ENCODE measurements at places on chromosomes 3 and 15. TPM values are rescaled to one million over a fixed set of nuclear protein-coding genes. Genes with fewer than 3 reads are reported as not detected.

DNA sequence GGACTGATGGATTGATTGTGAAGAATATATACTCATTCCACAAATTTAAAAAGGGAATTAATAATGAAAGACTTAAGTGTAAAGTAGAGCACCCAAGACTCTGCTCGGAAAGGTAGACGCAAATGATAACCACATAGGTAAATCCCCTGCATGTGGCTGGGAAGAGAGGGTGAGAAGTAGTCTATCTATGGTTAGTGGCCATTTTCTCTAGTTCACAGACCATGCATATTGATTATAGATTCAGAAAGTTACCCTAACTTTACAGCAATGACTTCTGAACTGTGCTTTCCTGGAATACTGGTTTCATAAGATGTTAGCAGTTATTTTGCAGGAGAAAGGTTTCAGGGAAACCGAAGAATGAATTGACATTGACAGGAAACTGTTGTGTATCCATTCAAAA lies 51.7 kb downstream of the CASR start:
- H3K4me1 ChIP-seq: peaks cover 21% of the 10 kb centered on the region
- no peak for DNase-seq
- H3K36me3 ChIP-seq: no peaks in the 10 kb centered on the region
- H3K27ac ChIP-seq: no peak overlapping the region

PIF1 gene
- 6.2 TPM for total RNA-seq

DNA sequence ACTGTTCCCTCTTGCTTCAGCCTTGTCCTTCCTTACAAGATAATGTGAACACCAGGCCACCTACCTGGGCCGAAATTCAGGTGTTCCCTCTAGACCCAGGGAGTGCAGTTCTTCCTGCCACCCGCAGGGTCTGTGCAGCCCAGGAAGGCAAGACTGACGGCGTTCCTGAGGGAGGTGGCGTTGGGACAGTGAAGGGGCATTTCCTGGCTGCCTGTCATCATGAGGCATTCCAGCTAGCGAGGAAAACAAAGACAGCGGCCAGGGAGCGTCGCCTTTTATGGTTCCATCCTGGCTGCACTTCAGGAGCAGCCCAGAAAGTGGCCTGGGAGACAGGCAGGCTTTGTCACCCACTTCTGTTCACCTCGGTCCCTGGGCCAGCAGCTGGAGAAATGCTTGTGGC lies 84.8 kb upstream of the WNT5A start:
- H3K4me1 ChIP-seq: no peaks in the 10 kb centered on the region
- DNase-seq: no peak
- no peaks in the 10 kb centered on the region for H3K27me3 ChIP-seq
- no peak overlapping the region for H3K27ac ChIP-seq
- no peaks in the 10 kb centered on the region for H3K36me3 ChIP-seq

EAF2 gene
- total RNA-seq: 7.4 TPM

DNA sequence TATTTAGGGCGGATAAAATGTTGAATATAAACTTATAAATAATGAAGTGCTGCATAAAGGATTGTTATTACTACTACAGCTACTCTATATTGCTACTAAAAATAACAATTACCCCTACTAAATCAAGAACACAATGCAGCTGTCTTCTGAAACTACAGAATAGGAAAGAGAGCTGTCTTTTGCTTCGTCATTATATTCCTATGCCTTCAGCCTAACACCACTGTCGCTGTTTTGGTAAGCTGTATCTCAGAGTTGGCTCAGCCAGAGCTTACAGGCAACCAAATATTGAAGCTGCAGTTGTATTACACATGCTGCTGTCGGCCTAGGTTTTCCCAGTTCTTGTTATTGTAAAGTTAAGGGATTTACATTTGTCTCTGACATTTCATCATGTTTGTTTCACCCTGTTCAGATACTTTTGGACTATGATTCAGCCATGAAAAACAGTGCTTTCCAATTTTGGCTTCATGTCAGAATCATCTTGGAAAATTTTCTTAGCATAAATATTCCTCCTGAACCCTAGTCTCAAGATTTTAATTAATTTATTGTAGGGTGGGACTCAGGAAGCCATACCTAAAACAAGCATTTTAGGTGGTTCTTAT lies 31.3 kb upstream of the LPP start:
- no peaks in the 10 kb centered on the region for H3K36me3 ChIP-seq
- H3K4me1 ChIP-seq: no peaks in the 10 kb centered on the region
- no peak overlapping the region for H3K27ac ChIP-seq

RSRC1 gene
- total RNA-seq: 37.3 TPM

GRCh38 chr3:120802916-120803315 lies 60.4 kb downstream of the GTF2E1 start:
- H3K27me3 ChIP-seq: no peaks in the 10 kb centered on the region
- no peak for DNase-seq
- H3K27ac ChIP-seq: no peak overlapping the region
- no peaks in the 10 kb centered on the region for H3K36me3 ChIP-seq
- no peaks in the 10 kb centered on the region for H3K4me1 ChIP-seq

HMG20A gene
- total RNA-seq: 48.4 TPM

- no peak overlapping the region for H3K27ac ChIP-seq
- H3K36me3 ChIP-seq: no peaks in the 10 kb centered on the region
- DNase-seq: no peak
- no peaks in the 10 kb centered on the region for H3K27me3 ChIP-seq
Measured at GRCh38 chr3:158258619-158259018, 148.7 kb downstream of the RSRC1 start.

DNA sequence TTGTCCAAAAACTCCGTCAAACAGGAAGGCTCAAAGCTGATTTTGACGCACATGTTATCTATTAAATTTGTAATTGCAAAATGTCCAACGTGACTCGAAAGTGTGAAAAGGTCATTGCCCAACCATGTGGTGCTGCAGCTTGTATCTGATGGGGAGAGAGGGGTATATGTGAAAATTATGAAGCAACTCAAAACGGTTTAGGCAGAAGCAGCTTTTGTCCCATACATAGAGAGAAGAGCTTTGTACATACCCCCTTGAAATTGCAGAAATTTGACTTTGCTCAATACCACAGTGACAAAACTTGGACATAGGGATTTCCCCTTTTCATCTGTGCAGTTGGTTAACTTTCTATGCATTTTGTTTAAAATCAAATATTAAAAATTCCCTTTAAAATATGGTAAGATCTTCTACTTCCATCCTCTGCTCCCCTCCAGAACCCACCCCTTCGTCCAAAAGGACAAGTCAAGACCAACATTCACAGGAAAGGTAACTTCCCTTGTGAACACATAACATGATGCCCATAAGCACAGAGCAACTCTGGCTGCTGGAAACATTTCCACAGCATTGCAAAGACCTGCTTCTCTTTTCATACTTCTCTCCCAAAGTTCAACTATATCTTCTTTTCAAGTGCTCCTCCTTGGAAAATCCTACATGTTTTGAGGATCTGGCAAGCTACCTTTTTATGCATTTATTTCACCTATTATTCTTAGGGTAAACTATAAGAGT lies 253.7 kb upstream of the THBS1 start:
- peaks cover 4% of the 10 kb centered on the region for H3K27me3 ChIP-seq
- H3K4me1 ChIP-seq: no peaks in the 10 kb centered on the region
- H3K36me3 ChIP-seq: no peaks in the 10 kb centered on the region

- DNase-seq: peak; percentile 14
- H3K27ac ChIP-seq: no peak overlapping the region
- no peaks in the 10 kb centered on the region for H3K27me3 ChIP-seq
- H3K4me1 ChIP-seq: no peaks in the 10 kb centered on the region
- no peak overlapping the region for H3K4me3 ChIP-seq
Measured at GRCh38 chr3:142904639-142905436, 16.0 kb upstream of the PCOLCE2 start.

- no peak overlapping the region for H3K27ac ChIP-seq
- H3K27me3 ChIP-seq: no peaks in the 10 kb centered on the region
- peaks cover 11% of the 10 kb centered on the region for H3K4me1 ChIP-seq
- H3K36me3 ChIP-seq: no peaks in the 10 kb centered on the region
- no peak for DNase-seq
Measured at GRCh38 chr15:79901958-79902357, 5.1 kb upstream of the MTHFS start.

GRCh38 chr3:98776140-98776493 lies 13.0 kb downstream of the ST3GAL6 start:
- no peaks in the 10 kb centered on the region for H3K4me1 ChIP-seq
- no peak overlapping the region for H3K27ac ChIP-seq
- no peaks in the 10 kb centered on the region for H3K36me3 ChIP-seq
- H3K4me3 ChIP-seq: no peak overlapping the region
- DNase-seq: no peak

DNA sequence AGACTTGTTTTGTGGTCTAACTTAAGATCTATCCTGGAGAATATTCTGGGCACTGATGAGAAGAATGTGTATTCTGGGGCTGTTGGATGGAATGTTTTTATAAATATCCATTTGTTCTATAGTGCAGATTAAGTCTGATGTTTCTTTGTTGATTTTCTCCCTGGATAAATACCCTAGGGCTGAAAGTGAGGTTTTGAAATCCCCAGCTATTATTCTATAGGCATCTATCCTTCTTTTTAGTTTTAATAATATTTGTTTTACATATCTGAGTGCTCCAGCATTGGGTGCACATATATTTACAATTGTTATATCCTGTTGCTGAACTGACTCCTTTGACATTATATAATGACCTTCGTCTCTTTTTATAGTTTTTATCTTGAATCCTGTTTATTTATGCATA lies 42.9 kb downstream of the GALK2 start:
- H3K27me3 ChIP-seq: no peaks in the 10 kb centered on the region
- peaks cover 8% of the 10 kb centered on the region for H3K4me1 ChIP-seq
- no peaks in the 10 kb centered on the region for H3K36me3 ChIP-seq
- H3K4me3 ChIP-seq: no peak overlapping the region

- H3K36me3 ChIP-seq: no peaks in the 10 kb centered on the region
- no peaks in the 10 kb centered on the region for H3K27me3 ChIP-seq
- H3K4me3 ChIP-seq: no peak overlapping the region
- no peak overlapping the region for H3K27ac ChIP-seq
- H3K4me1 ChIP-seq: no peaks in the 10 kb centered on the region
- DNase-seq: no peak
Measured at GRCh38 chr3:35187908-35188307, 451.4 kb upstream of the ARPP21 start.

DNA sequence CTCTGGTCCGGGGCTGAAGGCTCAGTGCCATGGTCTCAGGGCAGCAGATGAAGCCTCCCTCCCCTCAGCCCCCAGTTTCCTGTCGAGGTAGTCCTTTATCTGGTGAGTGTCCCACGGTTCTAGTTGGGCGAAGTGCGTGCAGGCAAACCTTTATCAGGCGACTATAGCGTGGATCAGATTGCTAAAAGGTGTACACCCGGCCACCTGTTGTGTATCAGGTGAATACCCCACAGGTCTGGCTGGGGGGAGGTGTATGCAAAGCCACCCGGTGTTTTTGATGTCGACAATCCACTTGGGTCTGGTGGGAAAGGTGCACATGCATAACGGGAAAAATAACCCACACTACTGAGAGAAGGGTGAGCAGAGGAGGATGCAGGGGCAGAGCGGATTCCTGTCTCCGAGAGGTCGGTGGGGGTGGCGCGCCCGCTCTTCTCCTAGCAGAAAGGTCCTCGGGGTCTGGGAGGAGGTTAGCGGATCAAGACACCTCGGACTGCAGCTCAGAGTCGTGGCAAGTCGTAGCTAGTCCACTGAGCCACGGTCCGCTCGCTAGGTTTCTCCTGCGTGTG lies 507 bp downstream of the SLC12A6 start:
- peak; percentile 53 for DNase-seq
- peaks cover 23% of the 10 kb centered on the region for H3K36me3 ChIP-seq
- peak overlapping the region; percentile 76 for H3K27ac ChIP-seq
- peaks cover 44% of the 10 kb centered on the region for H3K4me1 ChIP-seq

DNA sequence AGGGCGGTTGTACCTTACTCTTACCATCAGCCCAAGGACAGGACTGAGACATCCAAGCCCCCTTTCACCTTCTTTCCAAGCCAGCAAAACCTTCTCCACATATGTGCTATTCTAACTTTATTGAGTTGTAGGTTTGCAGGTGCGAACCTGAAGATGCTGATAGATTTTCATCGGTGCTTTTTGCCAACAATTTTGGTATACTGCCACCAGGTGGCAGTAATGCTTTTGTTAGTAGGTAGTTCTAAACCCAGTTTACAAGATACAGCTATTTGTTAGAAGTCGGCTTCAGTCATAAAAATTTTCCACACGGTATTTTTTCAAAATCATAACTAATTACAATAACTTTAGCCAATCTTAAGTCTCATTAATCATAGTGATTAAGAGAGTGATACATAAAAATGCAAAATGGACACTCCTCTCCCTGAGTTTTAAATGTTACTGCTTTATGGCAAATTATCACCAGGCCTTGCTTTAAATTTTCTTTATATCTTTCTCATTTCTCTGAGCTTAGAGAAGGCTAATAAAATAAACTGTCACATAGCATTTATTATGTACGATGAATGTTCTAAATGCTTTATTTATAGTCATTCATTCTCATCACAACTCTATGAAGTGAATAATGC lies 636 bp downstream of the TBC1D21 start:
- no peak overlapping the region for H3K4me3 ChIP-seq
- DNase-seq: no peak
- H3K36me3 ChIP-seq: no peaks in the 10 kb centered on the region
- no peaks in the 10 kb centered on the region for H3K4me1 ChIP-seq

GRCh38 chr3:14803101-14803980 lies 15.4 kb upstream of the FGD5 start:
- H3K36me3 ChIP-seq: no peaks in the 10 kb centered on the region
- H3K4me3 ChIP-seq: no peak overlapping the region
- no peaks in the 10 kb centered on the region for H3K4me1 ChIP-seq
- H3K27me3 ChIP-seq: peaks cover 3% of the 10 kb centered on the region
- no peak overlapping the region for H3K27ac ChIP-seq
- no peak for DNase-seq

LSMEM2 gene
- total RNA-seq: not detected

DNA sequence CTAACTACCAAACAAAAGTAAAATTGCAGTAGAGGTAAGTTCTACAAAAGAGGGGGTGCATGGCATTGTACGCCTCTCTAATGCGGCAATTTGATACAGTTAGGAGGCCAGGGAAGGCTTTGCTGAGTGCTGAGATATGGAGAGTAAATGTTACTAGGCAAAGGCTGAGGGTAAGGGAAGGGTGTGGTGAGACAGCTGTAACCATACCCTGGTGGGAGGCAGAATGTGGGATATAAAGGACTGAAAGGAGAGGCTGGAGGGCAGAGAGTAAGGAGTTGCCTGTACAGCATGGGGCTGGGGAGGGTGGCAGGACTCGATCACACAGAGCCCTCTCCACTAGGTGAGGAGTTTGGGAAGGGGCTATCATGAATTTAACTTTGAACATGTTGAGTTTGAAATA lies 106.3 kb downstream of the PDCD6IP start:
- H3K4me1 ChIP-seq: no peaks in the 10 kb centered on the region
- DNase-seq: no peak
- no peak overlapping the region for H3K4me3 ChIP-seq
- no peaks in the 10 kb centered on the region for H3K27me3 ChIP-seq

DNA sequence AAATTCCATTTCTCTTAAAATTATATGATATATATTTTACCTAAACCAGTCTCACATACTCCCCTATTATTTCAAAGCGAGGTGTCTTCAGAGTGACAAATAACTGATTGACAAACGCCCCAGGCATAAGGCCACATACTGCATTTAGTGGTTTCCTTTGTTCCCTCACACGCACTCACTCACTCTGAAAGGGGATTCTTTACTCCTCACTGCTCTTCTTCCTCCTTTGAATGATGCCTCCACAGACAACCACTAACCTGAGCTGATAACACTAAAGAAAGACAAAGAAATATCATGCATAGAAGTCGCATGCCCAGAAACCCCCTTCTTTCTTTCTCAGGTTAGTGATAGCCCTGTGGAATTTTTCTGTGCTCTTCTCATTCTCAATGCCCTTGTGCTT lies 24.1 kb upstream of the BBX start:
- H3K4me3 ChIP-seq: no peak overlapping the region
- no peaks in the 10 kb centered on the region for H3K4me1 ChIP-seq
- no peaks in the 10 kb centered on the region for H3K27me3 ChIP-seq

- no peak overlapping the region for H3K4me3 ChIP-seq
- no peaks in the 10 kb centered on the region for H3K36me3 ChIP-seq
- no peak for DNase-seq
Measured at GRCh38 chr3:38828681-38829080, 12.7 kb upstream of the SCN10A start.
